Activated CD4-positive, alpha-beta T cell treated with anti-CD3 and anti-CD28 coated beads, Interleukin-2, amount 50 U/mL, for 1 hour (primary cell): ENCODE measurements at places on chromosomes 3 and 15.

GRCh38 chr3:181998828-181999227 is 287.1 kb downstream of the SOX2 start:
- DNase-seq, result no peak

- DNase-seq, result no peak
Measured at GRCh38 chr3:26840272-26840870, 217.8 kb downstream of the LRRC3B start.

GRCh38 chr3:82386647-82387046 is 625.2 kb upstream of the GBE1 start:
- no peak for DNase-seq

DNA sequence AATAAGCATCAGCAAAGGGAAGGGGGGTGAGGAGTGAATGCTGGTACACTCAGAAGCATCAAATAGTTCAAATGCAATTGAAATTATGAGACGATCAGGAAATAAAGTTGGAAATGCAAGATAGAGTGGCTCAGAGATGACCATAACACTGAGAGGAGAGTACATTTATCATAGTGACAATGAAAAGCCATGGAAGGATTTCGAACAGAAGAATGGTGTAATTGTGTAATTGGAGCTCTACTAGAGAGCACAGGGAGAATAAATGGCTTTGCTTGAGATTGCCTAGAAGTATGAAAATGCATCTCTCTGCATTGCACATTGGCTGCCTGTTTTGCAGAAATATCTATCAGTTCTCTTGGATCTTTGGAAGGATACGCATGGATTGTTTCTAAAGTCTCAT is 163.3 kb downstream of the TP63 start:
- no peak for DNase-seq

DNA sequence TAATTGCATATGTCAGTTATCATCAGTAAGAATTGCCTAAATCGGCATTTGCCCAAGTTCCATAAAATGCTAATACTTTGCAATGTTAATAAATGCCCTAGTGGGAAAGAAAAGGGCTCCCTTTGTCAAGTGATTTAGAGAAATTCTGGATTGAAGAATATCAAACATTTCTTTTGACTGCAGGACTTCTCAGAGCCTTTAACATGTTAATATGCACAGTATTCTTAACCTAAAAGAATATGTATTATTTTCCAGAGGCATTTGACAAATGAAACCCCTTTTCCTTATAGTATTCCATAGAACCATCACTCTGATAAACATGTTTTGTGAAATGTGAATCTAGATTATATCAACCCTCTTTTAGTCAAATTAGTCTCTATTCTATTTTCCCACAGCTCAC is 452.2 kb upstream of the WNT5A start:
- no peak for DNase-seq

- DNase-seq, result no peak
Measured at GRCh38 chr3:195041871-195042742, 228.9 kb downstream of the XXYLT1 start.

- no peak for DNase-seq
Measured at GRCh38 chr15:23372284-23372683, 17.7 kb downstream of the GOLGA8S start.

GRCh38 chr3:171345107-171345843 is 114.9 kb downstream of the TNIK start:
- DNase-seq, result no peak

DNA sequence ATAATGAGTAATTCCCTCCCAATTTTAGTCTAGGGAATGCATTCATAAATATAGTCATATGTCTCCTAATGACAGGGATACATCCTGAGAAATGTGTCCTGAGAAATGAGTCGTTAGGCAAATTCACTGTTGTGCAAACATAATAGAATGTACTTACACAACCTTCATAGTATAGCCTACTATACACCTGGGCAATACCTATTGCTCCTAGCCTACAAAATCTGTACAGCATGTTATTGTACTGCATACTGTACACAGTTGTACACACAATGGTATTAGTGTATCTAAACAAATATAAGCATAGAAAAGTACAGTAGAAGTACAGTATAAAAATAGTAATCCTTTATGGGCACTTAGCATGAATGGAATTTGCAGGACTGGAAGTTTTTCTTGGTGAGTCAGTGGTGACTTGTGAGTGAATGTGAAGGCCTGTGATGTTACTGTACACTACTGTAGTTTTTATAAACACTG is 6.6 kb downstream of the DTWD1 start:
- DNase-seq, result no peak

DNA sequence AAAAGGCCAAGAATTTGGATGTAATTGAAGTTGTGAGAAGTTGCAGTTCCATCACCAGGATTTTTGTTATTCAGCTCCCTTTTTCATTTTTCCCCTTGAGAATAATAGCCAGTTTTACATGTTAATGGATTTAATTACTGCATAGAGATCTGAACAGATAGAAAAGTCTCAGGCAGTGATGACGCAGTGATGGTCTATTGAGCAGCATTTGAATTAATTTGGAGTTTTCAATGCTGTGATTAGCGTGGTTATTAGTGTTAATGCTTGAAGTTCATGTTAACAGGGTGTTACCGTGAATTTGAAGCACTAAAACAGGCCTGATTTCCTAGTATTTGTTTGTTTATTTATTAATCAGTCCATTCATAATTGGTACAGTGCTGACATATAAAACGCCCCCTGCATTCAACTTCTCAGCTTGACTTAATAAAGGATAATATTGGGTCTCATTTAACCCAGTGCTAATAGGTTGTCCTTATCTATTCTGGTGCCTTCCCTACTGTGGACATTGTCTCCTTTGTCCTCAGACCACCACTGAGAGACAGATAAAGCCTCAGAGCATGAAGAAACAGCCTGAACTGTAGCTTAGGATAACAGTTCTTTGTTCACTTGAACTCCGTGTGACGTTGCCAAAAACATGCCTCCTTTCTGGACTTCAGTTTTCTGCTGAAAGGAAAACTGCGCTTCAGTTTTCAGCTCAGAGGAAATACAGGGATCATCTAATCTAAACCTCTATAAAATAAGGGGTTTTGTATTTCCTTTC is 82.4 kb downstream of the RTP4 start:
- no peak for DNase-seq

- DNase-seq, result no peak
Measured at GRCh38 chr3:17508180-17508752, 234.2 kb downstream of the TBC1D5 start.

DNA sequence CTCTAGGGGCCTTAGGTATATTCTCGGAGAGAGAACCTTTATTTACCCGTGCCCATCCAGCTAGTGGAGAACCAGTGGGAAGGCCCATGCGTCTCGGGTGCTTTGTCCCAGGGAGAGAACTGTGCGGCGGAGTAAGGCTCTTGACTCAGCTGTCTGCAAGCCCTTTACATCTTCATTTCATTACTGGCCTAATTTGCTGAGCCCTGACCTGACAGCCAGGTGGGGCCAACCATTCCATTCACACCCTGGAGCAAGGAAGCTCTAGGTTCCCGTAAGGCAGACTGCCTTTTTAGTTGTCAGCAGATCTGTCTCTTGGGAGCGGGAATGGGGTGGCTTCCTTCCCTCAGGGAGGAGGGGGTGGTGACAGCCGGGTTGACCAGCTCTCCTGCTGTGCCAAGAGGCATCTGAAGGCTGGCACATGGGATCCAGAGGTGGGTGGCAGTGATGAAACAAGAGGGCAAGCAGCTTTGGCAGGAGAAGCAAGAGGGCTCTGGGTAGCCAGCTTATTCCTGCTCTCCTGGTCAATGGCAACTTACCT is 36.4 kb downstream of the SV2B start:
- DNase-seq, result no peak

DNA sequence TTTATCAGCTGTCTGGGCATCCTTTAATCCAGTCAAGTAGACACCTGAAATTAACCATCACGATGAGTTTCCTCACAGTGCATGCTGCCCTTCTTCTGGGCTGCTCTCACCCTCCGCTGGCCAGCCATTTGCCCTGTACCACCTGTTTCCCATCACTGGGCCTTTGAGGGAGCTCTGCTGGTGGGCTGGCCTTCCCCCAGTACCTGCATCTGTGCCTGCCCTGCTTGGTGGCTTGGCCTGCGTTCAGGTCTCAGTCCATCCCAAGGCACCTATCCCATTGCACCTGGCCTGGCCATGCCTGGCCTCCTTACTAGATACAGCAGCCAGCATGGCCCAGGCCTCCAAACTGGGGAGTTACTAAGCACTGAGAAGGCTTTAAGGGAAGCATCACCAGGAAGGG is 413.2 kb downstream of the NTRK3 start:
- DNase-seq, result no peak

DNA sequence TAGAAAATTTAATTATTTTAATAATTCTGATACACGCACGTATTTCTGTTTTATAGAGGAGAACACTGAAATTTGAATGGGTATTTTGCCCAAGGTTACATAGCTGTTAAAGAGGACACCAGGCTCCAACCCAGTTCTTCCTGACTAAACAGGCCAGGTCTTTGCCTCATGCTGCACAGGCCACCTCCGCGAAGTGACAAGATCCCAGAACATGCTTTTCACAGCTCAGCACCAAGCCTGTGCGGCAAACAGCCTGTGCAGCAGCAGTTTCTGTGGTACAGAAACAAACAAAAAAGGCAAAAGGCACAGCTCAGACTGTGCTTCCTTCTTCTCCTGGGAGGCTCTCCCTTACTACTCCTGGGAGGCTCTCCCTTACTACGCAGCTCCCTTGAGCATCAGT is 6.5 kb downstream of the FOXL2 start:
- no peak for DNase-seq

GRCh38 chr3:16504242-16504641 is 9.3 kb downstream of the RFTN1 start:
- no peak for DNase-seq

DNA sequence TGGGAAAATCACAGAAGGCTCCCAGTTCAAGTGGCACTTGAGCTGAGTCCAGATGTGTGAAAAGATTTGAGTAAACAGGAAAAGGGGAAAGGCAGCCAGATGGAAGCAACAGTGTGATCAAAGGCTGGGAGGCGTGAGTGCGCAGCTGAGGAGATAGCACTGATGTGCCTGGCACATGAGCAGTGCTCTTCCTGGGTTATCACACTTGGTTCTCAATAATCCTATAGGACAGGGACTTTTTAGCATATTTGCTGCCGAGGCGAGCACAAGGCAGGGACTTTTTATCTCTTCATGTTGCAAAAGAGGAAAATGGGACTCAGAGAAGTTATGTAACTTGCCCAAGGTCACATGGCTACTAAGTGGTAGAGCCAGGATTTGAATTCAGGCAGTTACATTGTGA is 39.6 kb downstream of the CORO2B start:
- DNase-seq, result no peak

- DNase-seq, result no peak
Measured at GRCh38 chr3:120469882-120470301, 19.1 kb upstream of the FSTL1 start.

GRCh38 chr15:80660119-80660518 is 35.0 kb upstream of the ABHD17C start:
- DNase-seq, result no peak

GRCh38 chr15:99929266-99929665 is 196.0 kb upstream of the LYSMD4 start:
- DNase-seq, result no peak

DNA sequence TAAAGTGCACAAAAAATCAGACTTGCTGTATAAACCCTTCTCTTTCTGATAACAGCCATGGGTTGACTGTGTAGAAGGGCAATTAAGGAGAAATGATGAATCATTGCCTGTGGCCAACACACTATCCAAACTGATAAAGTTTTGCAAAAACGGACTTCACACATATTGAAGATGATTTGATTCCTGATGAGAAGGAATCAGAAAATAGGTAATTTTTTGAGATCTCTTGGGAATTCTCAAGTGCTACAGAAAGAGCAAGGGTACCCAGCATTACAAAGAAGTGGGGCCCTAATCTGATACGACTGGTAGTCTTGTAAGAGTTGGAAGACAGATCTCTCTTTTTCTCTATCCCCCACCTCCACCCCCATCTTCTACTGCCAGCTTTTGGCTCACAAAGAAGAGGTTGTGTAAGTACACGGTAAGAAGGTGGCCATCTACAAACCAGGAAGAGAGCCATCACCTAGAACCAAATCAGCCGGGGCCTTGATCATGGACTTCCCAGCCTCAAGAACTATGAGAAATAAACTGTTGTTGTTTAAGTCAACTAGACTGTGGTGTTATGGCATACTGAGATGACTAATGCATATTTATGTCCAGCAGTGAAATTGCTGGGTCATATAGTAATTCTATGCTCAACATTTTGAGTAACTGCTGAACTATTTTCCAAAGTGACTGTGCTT is 254.7 kb downstream of the EDEM1 start:
- DNase-seq, result no peak

DNA sequence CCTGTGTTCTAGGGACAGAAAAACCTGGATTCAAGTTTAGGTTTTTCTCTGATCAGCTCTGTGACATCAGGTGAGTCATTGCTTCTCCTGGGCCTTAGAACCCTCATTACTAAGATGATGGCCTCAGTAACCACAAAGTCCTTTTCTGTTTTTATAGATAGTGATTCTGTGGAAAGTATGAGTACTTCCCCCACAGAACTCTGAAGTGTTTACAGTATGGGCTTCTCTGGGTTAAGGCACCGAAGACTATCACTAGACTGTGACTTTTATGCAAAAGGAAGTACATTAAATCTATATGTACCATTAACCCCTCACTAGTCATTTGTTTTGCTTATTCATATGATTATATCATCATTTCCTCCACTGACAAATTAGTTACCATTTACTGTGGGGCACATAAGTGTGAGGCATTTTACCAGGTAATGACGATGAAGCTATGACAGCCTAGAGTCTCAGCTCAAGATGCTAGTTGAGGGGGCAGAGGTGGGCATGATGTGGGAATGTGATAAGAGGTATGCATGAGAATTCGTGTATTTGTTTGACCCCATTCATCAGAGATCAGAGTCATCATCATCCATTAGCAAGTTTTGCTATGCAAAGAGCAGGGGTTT is 15.0 kb upstream of the RORA start:
- DNase-seq, result no peak

DNA sequence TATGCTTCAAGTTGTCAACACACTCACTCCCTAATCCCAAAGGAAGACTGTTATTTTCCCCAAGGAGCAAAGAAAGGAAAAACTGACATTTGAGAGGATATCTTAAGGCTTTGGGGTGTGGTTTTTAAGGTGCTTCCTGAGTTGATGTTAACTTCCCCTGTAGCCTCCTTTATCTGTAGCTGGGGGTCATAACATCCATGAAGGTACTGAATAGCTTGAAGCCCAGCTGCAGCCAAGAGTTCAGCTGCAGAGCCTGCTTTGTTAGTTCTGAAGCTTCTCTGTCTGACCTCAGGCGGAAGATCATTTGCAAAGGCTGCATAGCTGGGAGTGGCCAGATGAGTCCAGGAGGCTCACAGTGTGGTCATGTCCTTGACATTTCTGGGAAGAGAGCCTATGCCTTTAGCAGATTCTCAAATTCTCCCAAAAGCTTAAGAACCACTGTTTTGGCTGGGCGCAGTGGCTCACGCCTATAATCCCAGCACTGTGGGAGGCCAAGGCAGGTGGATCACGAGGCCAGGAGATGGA is 165.4 kb downstream of the SV2B start:
- DNase-seq, result no peak

DNA sequence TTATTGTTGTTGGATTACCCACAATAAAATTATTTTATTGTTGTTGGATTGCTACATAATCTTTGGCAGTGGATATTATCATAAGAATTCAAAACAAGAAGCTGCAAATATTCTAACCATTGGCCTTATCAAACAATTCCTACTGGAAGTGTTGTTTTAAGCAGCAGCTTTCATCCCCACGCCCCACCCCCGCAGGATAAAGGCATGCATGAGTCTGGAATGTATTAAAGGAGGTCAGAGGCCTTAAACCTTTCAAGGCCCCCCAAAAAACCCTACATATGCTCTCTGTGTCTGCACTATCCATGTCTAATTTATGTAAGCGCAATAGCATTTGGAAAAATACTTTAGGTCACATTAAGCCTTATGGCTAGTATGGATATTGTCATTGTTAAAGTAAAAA is 23.1 kb downstream of the P3H2 start:
- DNase-seq, result no peak

GRCh38 chr15:40032125-40032839 is 6.7 kb downstream of the SRP14 start:
- no peak for DNase-seq
